ENCODE measurements at places on chromosomes 3 and 15. TPM values are rescaled to one million over a fixed set of nuclear protein-coding genes. Genes with fewer than 3 reads are reported as not detected.

DNA sequence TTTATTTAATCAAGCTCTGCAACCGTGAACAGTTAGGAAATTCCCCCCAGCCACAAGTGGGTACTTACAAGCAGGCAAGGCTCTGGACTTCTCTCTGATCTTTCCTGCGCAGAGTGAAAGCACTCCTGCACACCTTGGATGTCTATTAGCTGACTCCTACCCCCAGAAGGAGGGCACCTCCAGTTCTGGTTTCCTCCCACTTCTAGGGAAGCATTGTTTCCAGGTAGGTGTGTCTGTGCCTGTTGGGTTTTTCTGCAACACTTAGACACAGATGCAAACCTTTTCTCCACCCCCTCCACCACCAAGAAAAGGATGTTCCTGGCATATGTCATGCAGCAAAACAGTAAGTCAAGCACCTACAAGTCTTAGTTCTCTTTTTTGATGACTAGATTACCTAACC lies at the start of gene ZBED2:
TSS of gene ZBED2 (minus strand) at position 115 of the 400 bp plus-strand sequence. CDS start 1,145 bp downstream, outside the sequence.
- no peaks in the 10 kb centered on the region for H3K36me3 ChIP-seq
- peak within 1 kb of the TSS; percentile 42 for H3K27ac ChIP-seq
- no peak within 1 kb of the TSS for H3K4me3 ChIP-seq
- no peaks in the 10 kb centered on the region for H3K27me3 ChIP-seq

DNA sequence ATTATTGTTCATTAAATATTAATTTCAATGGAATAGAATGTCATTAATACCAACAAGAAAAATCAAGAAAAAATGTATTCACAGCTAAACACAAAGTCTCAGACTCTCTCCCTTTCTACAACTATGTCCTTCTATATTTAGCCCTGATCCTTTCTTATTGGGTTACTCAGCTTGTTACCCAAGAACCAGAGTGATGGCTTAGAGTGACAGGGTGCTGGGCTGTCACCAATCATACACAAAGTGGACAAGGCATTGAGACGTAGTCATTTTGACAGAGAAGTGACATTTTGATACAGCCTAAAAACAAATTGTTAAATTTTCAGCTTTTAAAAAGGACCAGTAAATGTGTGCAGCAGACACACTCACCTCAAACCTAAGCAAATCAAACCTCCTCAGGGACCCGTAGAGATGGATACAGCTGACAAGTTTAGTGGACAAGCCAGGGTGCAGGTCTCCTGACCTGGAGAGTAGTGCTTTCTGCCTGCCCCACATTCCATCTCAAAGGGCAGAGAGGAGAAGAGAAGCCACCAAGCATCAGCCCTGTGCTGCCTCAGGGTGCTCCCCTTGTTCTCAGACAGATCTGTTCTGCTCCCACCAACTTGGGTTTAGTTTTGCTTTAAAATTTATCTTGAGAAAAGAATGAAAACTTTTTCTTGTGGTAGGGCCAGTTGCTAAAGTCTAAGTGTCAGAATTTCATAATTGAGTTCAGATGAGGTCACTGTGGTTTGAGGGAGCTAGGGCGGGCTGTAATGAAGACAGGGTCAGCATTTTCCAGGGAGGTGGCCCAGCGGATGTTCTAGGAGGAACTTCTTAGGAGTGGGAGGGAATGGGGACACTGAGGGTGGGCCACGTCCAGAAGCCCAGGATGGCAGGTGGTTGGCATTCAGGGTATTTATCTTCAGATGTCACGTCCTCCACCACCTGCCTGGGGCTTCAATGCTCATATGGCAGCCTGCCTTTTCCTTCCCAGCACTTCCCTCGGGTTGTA lies 136.5 kb upstream of the TBL1XR1 start:
- H3K4me1 ChIP-seq = peaks cover 40% of the 10 kb centered on the region
- H3K4me3 ChIP-seq = no peak overlapping the region
- no peak overlapping the region for H3K27ac ChIP-seq

GRCh38 chr3:87546216-87546615 lies 269.8 kb upstream of the POU1F1 start:
- no peaks in the 10 kb centered on the region for H3K36me3 ChIP-seq
- no peaks in the 10 kb centered on the region for H3K27me3 ChIP-seq
- H3K4me1 ChIP-seq = no peaks in the 10 kb centered on the region
- no peak for DNase-seq
- no peak overlapping the region for H3K27ac ChIP-seq

GRCh38 chr3:34703053-34703452 lies 904.6 kb downstream of the PDCD6IP start:
- no peak for DNase-seq
- no peak overlapping the region for H3K27ac ChIP-seq
- no peaks in the 10 kb centered on the region for H3K4me1 ChIP-seq
- no peak overlapping the region for H3K4me3 ChIP-seq
- H3K36me3 ChIP-seq = no peaks in the 10 kb centered on the region
- H3K27me3 ChIP-seq = no peaks in the 10 kb centered on the region

GRCh38 chr3:96182756-96183155 lies 631.6 kb upstream of the EPHA6 start:
- H3K27me3 ChIP-seq = no peaks in the 10 kb centered on the region
- no peaks in the 10 kb centered on the region for H3K4me1 ChIP-seq
- no peak overlapping the region for H3K27ac ChIP-seq
- H3K4me3 ChIP-seq = no peak overlapping the region

CLDN18 gene
- total RNA-seq = 197 TPM

DNA sequence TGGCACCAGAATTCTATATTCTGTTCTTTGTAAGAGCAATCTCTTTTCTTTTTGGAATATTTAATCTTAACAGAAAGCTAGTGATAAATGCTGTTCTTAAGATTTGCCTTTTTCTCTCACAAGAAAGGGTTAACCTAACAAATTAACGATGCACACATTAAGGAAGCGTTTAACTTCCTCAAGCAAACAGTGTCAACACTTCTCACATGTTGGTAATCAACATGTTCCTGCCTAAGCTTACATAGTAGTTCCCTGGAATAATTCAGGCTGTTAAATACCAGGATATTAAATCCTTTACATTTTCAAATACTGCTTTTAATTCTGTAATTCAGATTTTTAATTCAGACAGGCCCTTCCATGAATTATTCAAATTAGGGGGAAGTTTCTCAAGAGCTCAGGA lies 67.4 kb upstream of the RPL35A start:
- no peak overlapping the region for H3K27ac ChIP-seq
- H3K4me1 ChIP-seq = no peaks in the 10 kb centered on the region
- H3K27me3 ChIP-seq = no peaks in the 10 kb centered on the region
- H3K36me3 ChIP-seq = peaks cover 33% of the 10 kb centered on the region
- no peak for DNase-seq

- no peaks in the 10 kb centered on the region for H3K36me3 ChIP-seq
- H3K4me1 ChIP-seq = no peaks in the 10 kb centered on the region
- no peak for DNase-seq
- no peaks in the 10 kb centered on the region for H3K27me3 ChIP-seq
- H3K4me3 ChIP-seq = no peak overlapping the region
These were observed 189.3 kb downstream of the ADAMTS17 start for GRCh38 chr15:100152463-100152862.

FAM162A gene
- total RNA-seq = 31.0 TPM

DNA sequence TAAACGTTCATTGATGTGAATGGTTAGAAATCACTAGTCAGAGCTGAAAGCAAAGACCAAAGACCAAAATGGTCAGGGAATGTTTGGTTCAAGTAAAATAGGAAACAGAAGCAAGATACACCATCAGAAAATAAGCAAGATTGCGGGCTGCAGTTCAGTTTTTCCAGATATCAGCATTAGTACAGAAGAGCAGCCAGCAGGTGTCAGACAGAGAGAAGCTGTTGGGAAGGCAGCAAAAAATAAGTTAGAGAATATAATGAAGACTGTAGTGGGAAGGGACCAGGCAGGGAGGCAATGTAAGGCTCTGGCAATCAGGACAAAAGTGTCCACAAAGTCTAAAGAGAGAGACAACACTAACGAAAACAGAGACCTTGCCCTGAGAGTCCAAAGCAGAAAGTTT lies 639.4 kb upstream of the NAALADL2 start:
- no peaks in the 10 kb centered on the region for H3K36me3 ChIP-seq
- no peak overlapping the region for H3K27ac ChIP-seq
- H3K27me3 ChIP-seq = no peaks in the 10 kb centered on the region
- H3K4me1 ChIP-seq = no peaks in the 10 kb centered on the region
- no peak for DNase-seq

GRCh38 chr3:144221761-144222160 lies 250.1 kb downstream of the DIPK2A start:
- H3K4me1 ChIP-seq = no peaks in the 10 kb centered on the region
- no peak overlapping the region for H3K4me3 ChIP-seq
- no peaks in the 10 kb centered on the region for H3K27me3 ChIP-seq
- DNase-seq = no peak
- H3K36me3 ChIP-seq = no peaks in the 10 kb centered on the region

- H3K36me3 ChIP-seq = no peaks in the 10 kb centered on the region
- no peaks in the 10 kb centered on the region for H3K4me1 ChIP-seq
- no peak overlapping the region for H3K4me3 ChIP-seq
These were observed 138.9 kb downstream of the ZIC4 start for GRCh38 chr3:147267434-147267833.

C3orf52 gene
- total RNA-seq = 20.1 TPM

DNA sequence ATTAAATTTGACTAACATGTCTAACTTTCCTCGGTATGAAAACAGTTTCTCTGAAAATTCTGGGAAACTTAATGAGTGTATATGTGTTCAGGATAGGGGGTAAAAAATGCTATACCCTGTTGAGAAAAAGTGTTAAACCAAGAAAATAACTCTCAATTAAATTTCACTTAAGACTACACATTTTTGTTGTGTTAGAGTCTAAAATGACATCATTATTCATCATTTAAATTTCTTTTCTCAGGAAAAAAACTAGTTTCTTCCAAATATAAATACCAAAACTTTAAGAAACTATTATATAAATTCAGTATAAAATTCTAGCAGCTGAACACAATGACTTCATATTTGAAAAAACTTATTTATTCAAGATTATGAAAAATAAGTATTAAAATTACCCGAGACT lies 52.2 kb downstream of the ZNF148 start:
- peaks cover 10% of the 10 kb centered on the region for H3K36me3 ChIP-seq
- no peak for DNase-seq
- H3K27me3 ChIP-seq = no peaks in the 10 kb centered on the region
- no peak overlapping the region for H3K27ac ChIP-seq
- no peak overlapping the region for H3K4me3 ChIP-seq

GLDN gene
- 21.8 TPM for total RNA-seq

- no peaks in the 10 kb centered on the region for H3K27me3 ChIP-seq
- DNase-seq = no peak
- H3K27ac ChIP-seq = no peak overlapping the region
- H3K36me3 ChIP-seq = no peaks in the 10 kb centered on the region
These were observed 2.6 kb downstream of the ATP8B4 start for GRCh38 chr15:50116477-50116876.

- H3K27me3 ChIP-seq = no peaks in the 10 kb centered on the region
- H3K4me1 ChIP-seq = no peaks in the 10 kb centered on the region
- DNase-seq = no peak
These were observed 35.7 kb upstream of the GSK3B start for GRCh38 chr3:120129718-120130513.

GRCh38 chr3:173690542-173691180 lies 293.1 kb downstream of the NLGN1 start:
- no peak overlapping the region for H3K27ac ChIP-seq
- no peak overlapping the region for H3K4me3 ChIP-seq
- H3K4me1 ChIP-seq = no peaks in the 10 kb centered on the region
- no peak for DNase-seq

GRCh38 chr3:72397586-72397985 lies 450.7 kb downstream of the SHQ1 start:
- peaks cover 4% of the 10 kb centered on the region for H3K4me1 ChIP-seq
- DNase-seq = no peak
- H3K4me3 ChIP-seq = no peak overlapping the region
- H3K36me3 ChIP-seq = no peaks in the 10 kb centered on the region
- no peaks in the 10 kb centered on the region for H3K27me3 ChIP-seq
- no peak overlapping the region for H3K27ac ChIP-seq

ITIH3 gene
- total RNA-seq = 9.5 TPM

DNA sequence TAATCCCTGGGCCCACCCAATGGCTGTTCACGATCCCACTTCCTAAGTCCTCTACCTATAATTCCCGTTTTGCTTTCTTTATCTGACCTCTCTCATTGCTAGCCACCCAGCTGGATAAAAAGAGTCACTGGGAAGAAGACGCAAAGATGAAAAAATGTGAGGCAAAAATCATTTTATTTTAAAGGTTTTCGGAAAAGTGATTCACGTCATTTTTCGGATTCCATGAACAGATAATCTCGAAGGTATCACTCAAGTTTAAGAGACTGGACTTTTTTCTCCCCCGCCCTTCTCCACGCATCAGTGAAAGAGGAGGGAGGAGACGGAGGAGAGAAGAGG lies 266.6 kb downstream of the CGGBP1 start:
- DNase-seq = no peak
- H3K27me3 ChIP-seq = peaks cover 48% of the 10 kb centered on the region
- peak overlapping the region; percentile 42 for H3K4me3 ChIP-seq
- peaks cover 5% of the 10 kb centered on the region for H3K4me1 ChIP-seq
- H3K27ac ChIP-seq = no peak overlapping the region

- no peaks in the 10 kb centered on the region for H3K27me3 ChIP-seq
- H3K27ac ChIP-seq = no peak overlapping the region
- DNase-seq = no peak
- H3K4me1 ChIP-seq = no peaks in the 10 kb centered on the region
- peaks cover 63% of the 10 kb centered on the region for H3K36me3 ChIP-seq
These were observed 40.7 kb downstream of the CNOT10 start for GRCh38 chr3:32725721-32726120.

GRCh38 chr3:53643757-53644156 lies 149.3 kb downstream of the CACNA1D start:
- H3K4me1 ChIP-seq = no peaks in the 10 kb centered on the region
- no peaks in the 10 kb centered on the region for H3K27me3 ChIP-seq
- no peak overlapping the region for H3K27ac ChIP-seq
- H3K4me3 ChIP-seq = no peak overlapping the region
- DNase-seq = no peak
- no peaks in the 10 kb centered on the region for H3K36me3 ChIP-seq

GRCh38 chr15:83571820-83572707 lies 81.9 kb upstream of the ADAMTSL3 start:
- no peak overlapping the region for H3K4me3 ChIP-seq
- DNase-seq = no peak
- H3K27ac ChIP-seq = no peak overlapping the region
- no peaks in the 10 kb centered on the region for H3K4me1 ChIP-seq

- peaks cover 17% of the 10 kb centered on the region for H3K4me1 ChIP-seq
- H3K27me3 ChIP-seq = no peaks in the 10 kb centered on the region
- H3K36me3 ChIP-seq = no peaks in the 10 kb centered on the region
- H3K4me3 ChIP-seq = peak overlapping the region; percentile 94
- DNase-seq = no peak
These were observed 423 bp upstream of the HACD3 start for GRCh38 chr15:65529762-65530317.

DNA sequence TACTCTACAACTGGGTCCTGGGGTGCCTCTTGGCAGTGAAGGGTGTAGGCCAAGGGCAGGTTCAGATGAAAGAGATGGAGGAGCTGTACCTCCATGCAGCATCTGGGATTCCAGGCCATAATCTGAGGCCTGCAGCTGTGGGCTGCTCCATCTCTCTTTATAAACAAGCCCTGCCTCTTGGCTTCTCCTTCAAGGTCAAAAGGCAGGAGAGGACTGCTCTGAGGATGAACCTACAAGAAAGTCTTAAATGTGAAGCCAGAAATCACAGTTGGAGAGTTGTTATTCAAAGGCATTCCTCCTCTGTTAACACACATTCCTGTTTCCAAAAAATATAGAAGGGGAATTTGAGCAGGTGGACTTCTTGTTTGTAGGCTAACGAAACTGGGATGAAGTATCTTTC lies 355.5 kb downstream of the NTRK3 start:
- no peak overlapping the region for H3K4me3 ChIP-seq
- no peak for DNase-seq
- no peaks in the 10 kb centered on the region for H3K27me3 ChIP-seq
- no peak overlapping the region for H3K27ac ChIP-seq
- H3K36me3 ChIP-seq = no peaks in the 10 kb centered on the region
- H3K4me1 ChIP-seq = no peaks in the 10 kb centered on the region

GRCh38 chr3:53079791-53080555 lies 34.1 kb upstream of the SFMBT1 start:
- no peaks in the 10 kb centered on the region for H3K27me3 ChIP-seq
- no peak overlapping the region for H3K4me3 ChIP-seq
- DNase-seq = no peak
- H3K36me3 ChIP-seq = no peaks in the 10 kb centered on the region
